ENCODE measurements at places on chromosomes 6 and 20.

- DNase-seq, result no peak
Measured at GRCh38 chr6:30889921-30890645, 5.8 kb downstream of the DDR1 start.

DNA sequence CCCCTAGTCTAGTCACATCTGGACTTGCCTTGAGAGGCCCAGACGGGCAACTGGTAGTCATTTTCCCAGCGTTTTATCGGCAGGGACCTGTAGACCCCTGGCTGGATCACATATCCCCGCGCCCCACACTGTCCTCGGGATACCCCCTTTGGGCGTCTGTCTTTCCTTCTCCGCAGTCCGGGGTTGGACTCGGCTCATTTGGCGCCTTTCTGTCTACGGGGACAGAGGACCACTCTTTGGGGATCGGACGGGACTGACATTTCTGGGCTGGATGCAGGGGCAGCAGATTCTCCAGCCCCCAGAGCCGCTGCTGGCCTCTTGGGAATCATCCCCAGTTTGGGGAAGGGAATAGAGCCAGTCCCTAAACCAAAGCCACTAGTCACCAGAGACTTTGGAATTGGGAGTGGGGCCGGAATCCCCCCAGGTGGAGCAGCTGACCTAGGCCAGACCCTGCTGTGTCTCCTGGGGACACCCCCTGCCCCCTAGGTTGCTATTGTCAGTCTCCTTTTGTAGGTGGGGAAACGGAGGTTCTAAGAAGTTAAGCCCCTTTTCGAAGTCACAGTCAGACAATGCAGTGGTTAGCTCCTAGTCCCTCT lies 734 bp downstream of the FAM110A start:
- no peak for DNase-seq

DNA sequence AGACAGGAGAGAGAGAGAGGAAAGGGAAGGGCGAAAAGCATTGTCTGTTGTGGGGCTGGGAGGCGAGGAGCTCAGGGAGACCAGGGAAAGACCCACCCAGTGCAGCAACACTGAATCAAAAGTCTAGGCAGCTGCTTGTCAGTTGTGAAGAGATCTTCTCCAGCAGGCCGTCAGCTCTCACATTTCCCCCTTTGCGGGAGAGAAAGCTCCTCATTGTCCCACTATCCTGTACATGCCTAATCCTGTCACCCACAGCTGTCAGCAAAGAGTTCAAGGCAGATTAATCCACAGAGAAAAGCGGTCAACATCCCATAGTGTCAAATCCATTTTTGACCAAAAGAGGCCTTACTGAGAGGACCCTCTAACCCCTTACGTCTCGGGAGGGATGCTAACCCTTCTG lies 27.3 kb downstream of the RNF182 start:
- DNase-seq, result no peak

- no peak for DNase-seq
Measured at GRCh38 chr20:13228771-13229170, 7.7 kb downstream of the ISM1 start.

DNA sequence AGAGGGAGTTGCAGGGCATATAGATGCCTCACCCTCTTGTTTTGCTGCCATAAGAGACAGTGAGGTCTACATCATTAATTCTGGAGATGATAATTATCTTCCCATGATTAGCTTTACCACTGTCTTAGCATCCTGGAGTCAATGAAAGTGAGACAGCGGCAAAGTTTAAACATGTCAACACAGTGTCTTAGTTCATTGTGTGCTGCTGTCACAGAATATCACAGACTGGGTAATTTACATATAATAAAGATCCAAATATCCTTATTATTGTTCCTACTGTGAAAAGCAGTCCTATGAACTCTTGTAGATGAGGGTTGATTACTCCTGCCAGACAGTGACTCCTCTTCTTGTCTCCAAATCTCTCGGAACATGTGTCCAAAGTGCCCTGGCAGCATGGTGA lies 658.6 kb upstream of the ADGRB3 start:
- no peak for DNase-seq

DNA sequence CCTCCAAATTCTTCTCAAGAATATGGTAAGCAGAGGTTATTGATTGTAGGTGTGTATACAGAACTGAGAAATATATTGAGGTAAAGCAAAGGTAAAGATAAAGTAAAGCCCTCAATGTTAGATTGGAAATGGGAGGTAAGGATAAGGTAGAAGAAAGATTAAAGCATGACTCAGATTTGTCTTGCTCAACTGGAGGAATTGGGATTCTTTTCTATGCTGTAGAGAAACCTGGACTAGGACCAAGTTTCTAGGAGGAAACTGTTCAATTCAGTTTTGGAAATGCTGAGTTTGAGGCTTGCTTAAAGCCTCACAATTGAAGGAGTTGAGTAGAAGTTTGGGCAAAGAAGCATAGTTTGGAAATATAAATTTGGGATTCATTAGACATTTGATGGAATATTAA lies 634.0 kb upstream of the PTCHD4 start:
- no peak for DNase-seq

- no peak for DNase-seq
Measured at GRCh38 chr6:31131595-31131994, 7.3 kb downstream of the PSORS1C2 start.

Measured in stimulated activated CD4-positive, alpha-beta T cell treated with anti-CD3 and anti-CD28 coated beads, Interleukin-4, amount 100 ng/mL, for 48 hours (primary cell).